Effector memory CD4-positive, alpha-beta T cell (primary cell): ENCODE measurements at places on chromosomes 13 and 19.

DNA sequence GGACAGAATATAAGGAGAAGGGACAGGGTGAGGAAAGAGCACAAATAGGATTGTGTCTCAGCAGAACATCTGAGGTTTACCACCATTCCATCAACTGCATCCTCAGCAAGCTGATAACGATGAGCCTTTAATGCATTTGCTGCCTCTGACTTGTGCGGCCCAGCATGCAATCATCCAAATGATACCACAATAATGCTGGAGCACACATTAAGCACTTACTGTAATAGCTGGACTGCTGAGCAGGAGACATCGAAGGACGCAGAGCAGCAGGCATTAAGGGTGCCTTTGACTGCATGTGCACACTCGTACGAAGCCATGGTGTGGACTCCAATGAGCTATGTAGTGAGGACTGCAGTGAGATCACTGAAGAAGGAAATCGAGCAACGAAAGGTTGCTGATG lies 469.4 kb downstream of the FOXO1 start:
- DNase-seq: no peak

DNA sequence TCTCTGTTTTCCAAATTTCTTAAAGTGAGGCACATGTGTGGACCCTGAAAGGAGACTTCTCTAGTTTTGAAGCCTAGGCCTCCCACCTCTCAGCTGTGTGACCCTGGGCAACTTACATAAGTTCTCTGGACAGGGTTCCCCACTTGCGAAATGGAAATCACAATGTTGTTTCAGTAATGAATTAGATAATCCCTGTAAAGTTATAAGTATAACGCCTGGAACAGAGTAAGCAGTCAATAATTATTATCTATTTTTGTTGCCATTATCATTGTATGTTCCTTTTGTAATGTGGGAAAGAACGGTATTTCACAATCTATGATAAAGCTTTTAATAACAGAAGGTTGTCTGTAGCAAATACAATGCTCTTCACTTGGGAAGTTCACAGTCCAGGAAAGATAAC lies 437.3 kb upstream of the ZNF507 start:
- no peak for DNase-seq

GRCh38 chr13:99467764-99468163 lies 33.5 kb upstream of the TM9SF2 start:
- no peak for DNase-seq

DNA sequence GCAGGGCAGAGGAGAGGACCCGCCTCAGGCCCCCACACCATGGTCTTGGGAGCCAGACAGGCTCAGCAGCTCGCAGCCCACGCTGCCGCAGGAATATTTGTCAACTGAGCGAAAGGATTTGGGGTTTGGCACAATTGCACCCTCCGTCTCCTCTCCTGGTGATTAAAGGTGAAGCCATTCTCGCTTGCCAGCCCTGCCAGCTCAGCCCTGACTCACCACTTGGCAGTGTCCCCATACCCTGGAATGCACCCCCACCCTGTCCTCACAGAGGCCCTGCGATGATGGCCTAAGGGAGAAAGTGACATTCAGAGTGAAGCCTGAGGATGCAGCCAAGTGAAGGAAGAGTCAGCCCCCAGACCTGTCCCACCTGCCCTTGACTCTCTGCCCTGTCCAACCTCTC lies 18.8 kb downstream of the CYTH2 start:
- DNase-seq: no peak

- DNase-seq: no peak
Measured at GRCh38 chr13:34044660-34045080, 226.7 kb downstream of the RFC3 start.

DNA sequence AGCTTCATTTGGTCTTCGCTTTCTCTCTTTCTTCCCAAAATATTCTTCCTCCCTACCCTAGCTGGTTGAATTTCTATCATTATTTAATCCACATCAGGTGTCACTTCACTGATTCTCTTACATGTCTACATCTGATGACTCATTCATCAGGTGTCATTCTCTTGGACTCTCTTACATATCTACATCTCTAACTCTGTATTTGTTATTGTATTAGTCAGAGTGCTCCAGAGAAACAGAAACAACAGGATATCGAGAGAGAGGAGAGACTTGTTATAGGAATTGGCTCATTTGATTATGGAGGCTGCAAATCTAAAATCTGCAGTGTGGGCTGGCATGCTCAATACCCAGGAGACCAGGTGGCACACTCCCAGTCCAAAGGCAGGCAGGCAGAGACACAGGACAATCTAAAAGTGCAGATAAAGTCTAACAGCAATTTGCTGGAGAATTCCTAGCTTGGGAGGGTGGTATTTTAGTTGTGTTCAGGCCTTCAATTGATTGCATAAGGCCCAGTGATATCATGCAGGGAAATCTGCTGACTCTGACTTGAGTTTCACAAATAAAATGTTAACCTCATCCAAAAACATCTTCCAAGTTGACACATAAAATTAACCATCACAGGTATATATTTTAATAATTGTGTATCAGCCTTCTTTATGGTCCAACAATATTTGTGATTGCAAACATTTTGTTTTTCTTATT lies 541.4 kb upstream of the SLITRK5 start:
- no peak for DNase-seq

DNA sequence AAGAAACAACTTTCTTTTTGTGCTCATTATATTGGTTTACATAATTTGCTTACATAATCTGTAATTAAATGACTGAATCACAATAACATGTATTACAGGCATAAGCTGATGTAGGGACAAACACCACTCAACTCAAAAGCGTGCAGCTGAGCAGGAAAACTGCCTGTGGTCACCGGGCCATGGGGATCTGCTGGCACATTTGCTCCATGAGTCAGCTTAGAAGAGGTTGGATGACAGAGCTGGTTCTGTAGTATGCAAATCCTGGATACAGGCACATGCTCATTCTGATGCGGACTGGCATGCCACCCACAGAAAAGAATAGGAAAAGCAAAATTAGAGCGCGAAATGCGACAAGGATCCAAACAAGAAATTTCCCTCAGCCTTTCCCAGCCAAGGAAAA lies 128.6 kb downstream of the USP12 start:
- no peak for DNase-seq
